Transverse colon (tissue), 4 donors: ENCODE measurements at places on chromosomes 4 and X. TPM values are rescaled to one million over a fixed set of nuclear protein-coding genes. Genes with fewer than 3 reads are reported as not detected.

The SPANXN4 gene
- total RNA-seq, result not detected

The TLR3 gene
- 20.1 TPM for total RNA-seq

- no peak for DNase-seq
Observed at GRCh38 chrX:153773741-153774575, 6.9 kb upstream of the SRPK3 start.

GRCh38 chr4:107380836-107381438, 339.1 kb downstream of the PAPSS1 start:
- no peak for DNase-seq

DNA sequence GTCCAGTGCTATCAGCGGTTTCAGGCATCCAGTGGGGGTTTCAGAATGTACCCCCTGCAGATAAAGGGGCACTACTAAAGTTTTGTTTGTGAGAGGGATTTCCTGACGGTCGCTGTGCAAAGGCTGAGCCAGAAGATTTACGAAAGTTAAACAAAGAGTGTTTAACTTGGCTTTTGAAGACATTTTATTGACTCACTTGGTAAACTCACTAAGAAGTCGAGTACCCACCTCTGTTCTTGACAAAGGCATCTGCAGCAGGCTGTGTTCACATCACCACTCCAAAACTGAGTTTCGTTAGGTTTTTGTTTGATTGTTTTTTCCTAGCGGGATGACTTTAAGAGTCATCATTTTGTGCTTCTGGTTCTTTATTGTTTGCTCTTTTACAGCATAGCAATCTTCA, 143.9 kb upstream of the TBL1X start:
- DNase-seq, result no peak
